COLO829 (cell line): ENCODE measurements at places on chromosomes 12 and 14.

DNA sequence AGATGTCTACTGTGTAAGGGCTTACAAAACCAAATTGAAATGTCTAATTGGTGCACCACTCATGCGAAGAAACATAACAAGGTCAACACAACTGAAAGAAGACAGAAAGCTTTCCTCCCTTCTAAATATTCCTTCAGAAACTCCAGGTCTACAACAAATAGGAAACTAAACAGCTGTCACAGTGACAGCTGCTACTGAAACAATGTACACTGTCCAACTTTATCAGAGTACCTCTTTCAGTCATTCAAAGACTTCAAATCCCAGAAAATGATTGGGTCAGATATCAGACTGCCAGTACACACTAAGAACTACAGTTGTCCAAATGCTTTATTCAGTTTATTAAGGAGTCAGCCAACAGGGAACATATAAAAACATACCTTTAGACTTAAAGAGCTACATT is 35.2 kb downstream of the CEP128 start:
- no peak for DNase-seq

GRCh38 chr14:92185559-92185958 is 63.8 kb downstream of the CPSF2 start:
- no peak for DNase-seq

DNA sequence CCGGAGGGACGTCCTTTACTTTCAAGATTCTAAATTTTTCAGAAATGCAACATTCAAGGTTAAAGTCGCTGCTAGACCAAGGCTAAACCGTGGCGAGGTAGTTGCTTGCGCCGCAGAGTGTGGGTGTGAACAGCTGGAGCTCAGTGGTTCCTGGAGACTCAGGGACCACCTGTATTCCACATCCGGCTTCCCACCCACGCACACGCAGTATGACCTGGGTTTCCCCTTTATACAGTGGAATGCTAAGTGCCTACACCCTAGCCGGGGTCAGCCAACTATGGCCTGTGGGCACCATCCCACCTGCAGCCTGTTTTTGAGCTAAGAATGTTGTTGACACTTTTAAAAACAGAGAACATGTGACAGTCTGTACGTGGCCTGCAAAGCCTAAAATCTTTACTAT is 42.9 kb upstream of the TESC start:
- no peak for DNase-seq

DNA sequence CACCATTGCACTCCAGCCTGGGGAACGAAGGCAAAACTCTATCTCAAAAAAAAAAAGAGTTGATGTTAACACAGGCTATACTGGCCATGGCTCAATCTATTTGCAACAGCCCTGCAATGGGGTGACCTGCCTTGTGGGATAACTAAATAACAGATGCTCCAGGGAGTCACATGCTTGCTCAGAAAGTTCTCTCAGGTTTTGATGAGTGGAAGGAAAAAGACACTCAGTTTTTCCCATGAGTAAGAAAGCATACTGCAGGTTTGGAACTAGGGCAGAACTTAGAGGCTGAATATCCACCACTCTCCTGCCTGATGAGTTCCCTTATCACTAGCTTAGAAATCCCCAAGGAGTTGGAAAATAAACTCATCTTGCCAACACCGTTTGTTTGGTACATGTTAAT is 16.9 kb downstream of the WSB2 start:
- no peak for DNase-seq

DNA sequence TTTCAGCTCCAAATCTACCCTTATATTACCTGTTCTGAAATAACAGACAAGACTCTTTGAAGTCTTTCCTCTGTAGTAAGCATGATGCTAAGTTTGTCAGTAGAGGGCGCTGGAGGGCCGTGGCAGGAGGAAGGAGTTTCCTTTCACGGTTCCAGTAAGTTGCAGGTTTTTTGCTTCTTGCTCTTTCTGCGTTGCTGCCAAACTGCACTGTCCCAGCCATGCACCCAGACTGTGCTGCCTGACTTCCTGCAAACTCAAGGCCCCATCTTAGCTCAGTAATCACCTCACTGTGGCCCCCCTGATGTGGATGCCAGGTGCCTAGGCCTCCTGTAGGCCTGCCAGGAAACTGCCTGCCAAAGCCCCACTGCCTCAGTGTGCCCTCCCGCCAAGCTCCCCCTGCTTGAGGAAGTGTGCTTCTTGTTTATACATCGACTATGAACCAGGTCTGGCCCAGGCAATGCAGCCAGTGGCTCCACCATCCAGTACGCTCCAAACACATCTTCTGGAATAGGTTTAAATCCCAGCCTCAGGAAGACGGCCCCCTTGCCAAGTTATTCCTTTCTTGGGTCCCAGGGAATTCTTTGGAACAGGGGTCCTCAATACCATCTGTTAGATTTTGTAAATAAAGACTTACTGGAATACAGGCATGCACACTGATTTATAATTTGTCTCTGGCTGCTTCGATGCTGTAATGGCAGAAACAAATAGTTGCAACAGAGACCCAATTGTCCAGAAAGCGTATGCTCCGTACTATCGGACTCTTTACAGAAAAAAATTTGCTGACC is 193.7 kb upstream of the LRIG3 start:
- peak; percentile 72 for DNase-seq
